ENCODE measurements at places on chromosomes 3 and 15. TPM values are rescaled to one million over a fixed set of nuclear protein-coding genes. Genes with fewer than 3 reads are reported as not detected.

PLA1A gene
- total RNA-seq = 1.3 TPM

CD80 gene
- total RNA-seq = not detected

IRAK2 gene
- total RNA-seq = 29.4 TPM

CCDC39 gene
- not detected for total RNA-seq

GREM1 gene
- total RNA-seq = 0.98 TPM

KLF15 gene
- 1.5 TPM for total RNA-seq

GJD2 gene
- not detected for total RNA-seq

BBX gene
- 80.8 TPM for total RNA-seq

TMEM266 gene
- under 0.01 TPM for total RNA-seq
